ENCODE measurements at places on chromosomes 11 and 22.

- DNase-seq = no peak
Measured at GRCh38 chr11:63847363-63847762, 8.5 kb downstream of the MARK2 start.

GRCh38 chr11:44957776-44958564 lies 7.3 kb upstream of the TP53I11 start:
- DNase-seq = no peak

- DNase-seq = no peak
Measured at GRCh38 chr11:46343520-46343919, 3.7 kb upstream of the DGKZ start.

DNA sequence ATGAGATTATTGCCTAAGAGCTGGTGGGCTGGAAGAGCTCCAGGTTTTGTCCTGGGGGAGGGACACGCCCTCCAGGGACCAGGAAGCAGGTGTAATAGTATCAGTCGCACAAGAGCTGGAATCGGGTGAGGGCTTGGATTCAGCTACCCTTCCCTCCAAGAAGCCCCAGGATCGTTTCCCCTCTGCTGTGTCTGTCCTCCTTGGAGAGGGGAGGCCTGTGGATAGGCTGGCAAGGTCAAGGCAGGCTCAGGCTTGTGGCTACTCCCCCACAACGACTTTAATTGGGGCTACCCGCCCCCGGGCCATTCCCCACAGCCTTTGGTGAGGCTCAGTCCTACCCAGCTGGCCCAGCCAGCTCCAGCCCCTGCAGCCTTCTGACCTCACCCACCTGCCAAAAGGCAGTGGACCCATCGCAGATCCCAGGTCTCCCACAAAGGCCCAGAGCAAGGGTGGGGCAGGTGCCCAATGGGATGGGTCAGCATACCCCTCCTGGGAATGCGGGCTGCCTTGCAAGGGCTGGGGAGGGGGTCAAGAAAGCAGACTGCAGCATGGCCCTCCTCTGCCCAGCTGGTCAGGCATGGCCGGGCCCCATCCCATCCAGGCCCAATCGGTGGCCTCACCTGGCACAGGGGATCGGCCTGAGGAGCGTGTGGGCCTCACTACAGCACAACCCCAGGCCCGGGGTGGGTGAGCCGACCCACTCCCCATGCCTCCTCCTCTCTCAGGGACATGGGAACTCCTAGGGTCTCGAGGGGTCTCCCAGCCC lies 1.0 kb downstream of the CTSD start:
- no peak for DNase-seq

GRCh38 chr11:86978756-86979608 lies 23.8 kb upstream of the FZD4 start:
- DNase-seq = peak; percentile 90

DNA sequence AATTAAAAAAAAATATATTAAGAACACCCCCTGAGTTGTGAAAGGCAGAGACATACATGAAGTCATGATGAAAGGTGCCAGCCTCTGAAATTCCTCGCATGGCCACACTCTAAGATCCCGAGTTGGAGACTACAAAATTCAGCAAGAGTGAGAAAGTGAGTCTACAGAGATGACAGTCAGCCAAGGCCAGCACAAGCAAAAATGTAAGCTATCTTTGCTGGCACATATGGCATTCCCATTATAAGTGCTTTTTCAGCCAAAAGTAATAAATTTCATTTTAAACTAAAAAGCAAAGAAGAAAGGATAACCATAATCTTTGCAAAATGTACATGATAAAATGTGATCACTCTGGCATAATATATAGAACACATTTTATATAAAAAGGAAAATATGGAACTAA lies 40.6 kb downstream of the FANCF start:
- no peak for DNase-seq

DNA sequence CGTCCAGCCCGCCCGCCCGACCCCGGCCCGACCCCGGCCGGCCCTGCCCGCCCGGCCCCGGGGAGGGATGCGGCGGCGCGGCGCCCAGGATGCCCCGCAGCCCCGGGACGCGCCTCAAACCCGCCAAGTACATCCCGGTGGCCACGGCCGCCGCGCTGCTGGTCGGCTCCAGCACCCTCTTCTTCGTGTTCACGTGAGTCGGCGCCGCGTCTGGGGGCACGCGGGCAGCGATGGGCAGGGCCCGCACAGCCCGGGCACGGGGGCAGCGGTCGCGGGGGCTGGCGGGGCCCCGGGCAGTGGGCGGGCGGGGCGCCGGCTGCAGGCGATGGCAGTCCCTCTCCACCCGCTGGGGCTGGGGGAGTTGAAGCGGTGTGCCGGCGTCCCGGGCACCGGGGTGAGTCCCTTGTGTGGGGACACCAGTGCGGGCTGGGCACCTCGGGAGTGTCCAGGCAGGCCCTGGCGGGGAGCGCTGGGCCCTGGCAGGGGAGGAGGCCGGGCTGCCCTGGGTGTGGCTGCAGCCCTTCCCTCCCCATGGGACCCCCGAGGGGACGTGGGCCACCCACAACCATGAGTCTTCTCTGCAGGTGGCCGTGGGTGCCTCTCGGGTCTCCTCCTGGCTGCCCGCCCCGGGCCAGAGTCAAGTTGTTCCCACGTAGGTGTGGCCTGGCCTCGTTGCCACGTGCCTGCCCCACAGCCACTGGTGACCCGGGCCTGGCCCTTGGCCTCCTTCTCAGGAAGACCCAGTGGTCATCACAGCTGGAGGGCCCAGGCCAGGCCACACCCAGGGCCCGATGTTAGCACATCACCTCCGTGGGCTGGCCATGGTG lies 468 bp downstream of the ZDHHC8 start:
- DNase-seq = peak; percentile 54

DNA sequence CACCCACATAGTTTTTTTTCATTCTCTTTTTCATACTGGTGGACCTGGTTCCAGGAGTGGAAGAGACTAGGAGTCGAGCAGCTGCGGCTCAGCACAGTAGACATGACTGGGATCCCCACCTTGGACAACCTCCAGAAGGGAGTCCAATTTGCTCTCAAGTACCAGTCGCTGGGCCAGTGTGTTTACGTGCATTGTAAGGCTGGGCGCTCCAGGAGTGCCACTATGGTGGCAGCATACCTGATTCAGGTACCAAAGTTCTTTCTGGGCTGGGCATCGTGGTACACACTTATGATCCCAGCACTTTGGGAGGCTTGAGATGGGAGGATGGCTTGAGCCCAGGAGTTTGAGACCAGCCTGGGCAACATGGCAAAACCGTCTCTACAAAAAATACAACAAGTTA lies 4.2 kb downstream of the PTPMT1 start:
- DNase-seq = no peak

GRCh38 chr22:45710469-45710868 lies 38.8 kb downstream of the ATXN10 start:
- no peak for DNase-seq

DNA sequence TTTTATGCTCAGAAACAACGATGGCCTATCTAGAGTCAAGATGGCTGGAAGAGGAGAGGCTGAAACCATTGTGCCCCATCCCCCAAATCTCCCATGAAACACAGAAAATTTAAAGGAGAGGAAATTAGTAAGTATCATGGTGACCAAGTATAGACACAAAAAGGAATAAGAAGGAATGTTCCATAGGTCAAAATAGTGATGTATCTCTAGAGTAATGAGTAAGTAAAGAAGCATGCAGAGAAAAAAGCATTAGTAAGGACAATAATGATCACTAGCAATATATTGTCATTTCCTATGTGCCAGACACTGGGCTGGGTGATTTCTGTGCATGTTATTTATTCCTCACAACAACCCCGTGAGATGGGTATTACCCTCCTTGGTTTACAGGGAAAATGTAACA lies 2.6 kb upstream of the SLC22A24 start:
- no peak for DNase-seq

- no peak for DNase-seq
Measured at GRCh38 chr22:29738118-29738815, 18.5 kb downstream of the CABP7 start.

- DNase-seq = no peak
Measured at GRCh38 chr11:115242982-115243381, 261.2 kb downstream of the CADM1 start.

- DNase-seq = no peak
Measured at GRCh38 chr22:49292909-49293308, 534.8 kb downstream of the BRD1 start.

GRCh38 chr11:57426929-57427726 lies at the start of gene SLC43A3:
Gene SLC43A3 (minus strand): TSS chr11:57427121. CDS start chr11:57426172, 949 bp downstream.
- DNase-seq = peak; percentile 94
